Common myeloid progenitor, CD34-positive (primary cell): ENCODE measurements at places on chromosomes 4 and X.

- DNase-seq: no peak
Observed at GRCh38 chrX:150155436-150156035, 207.6 kb upstream of the MAMLD1 start.

GRCh38 chrX:23840674-23841073 lies 57.7 kb downstream of the SAT1 start:
- DNase-seq: no peak

- peak; percentile 71 for DNase-seq
Observed at GRCh38 chr4:55758570-55758969, 61.0 kb upstream of the EXOC1L start.

DNA sequence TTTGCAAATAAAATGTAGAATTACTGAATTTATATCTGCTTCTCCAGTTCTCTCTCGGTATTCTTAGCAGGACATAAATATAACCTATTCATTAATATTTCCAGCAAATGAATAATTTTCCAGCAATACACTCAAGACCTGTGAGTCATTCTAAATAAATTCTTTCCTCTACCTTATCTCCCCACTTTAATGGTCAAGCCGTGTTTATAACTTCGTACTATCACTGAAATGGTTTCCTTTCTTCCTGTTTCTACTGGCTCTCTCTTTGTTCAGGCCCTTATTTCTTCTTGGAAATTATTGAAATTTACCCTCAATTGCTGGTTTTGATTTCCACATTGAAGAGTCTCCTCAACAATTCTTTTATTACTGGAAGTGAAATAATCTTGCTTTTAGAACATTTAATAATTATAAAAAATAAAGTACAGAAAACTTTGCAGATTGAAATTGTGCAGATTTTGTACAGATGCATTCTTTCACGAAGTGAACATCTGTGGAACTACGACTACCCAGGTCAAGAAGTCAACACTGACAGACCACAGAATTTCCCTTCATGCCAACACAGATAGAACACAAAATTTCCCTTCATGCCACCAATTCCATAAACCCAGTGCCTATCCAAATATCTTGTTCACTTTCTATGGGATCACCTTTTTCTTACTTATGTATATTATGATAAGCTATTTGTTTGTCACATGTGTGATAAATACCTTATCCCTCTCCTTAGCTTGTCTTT lies 205.7 kb downstream of the FAT4 start:
- DNase-seq: no peak

DNA sequence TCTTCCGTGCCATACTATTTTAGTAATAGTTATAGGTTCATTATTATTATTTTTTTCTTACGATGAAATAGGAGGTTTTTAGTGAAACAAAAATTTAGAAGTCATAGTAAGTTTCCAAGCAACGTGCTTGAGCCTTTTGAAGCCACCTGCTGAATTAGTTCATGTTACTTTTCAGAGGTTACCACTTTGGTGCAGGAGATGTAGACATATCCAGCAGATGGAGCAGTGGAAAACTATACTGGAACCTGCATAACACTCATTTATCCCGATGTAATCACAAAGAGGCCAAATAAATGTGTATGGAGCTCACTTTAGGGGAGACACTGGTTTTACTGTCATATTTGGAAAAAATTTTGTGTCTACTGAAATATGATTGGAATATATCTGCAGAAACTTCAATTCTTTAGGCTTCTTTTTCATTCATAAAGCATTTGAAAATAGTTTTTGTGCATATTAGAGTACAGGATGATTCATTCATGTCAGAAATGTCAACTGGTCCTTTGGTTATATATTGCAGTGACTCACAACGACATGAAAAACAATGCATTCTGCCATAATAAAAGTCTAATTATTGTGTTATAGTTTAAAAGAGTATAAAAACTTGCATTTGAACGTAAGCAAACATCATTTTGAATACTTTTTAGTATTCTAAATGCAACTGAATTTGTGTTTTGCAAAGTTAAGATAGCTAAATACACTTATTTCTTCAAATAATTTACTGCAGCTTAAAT lies 2182.9 kb upstream of the TENM3 start:
- no peak for DNase-seq

- DNase-seq: no peak
Observed at GRCh38 chrX:99939883-99940232, 470.2 kb downstream of the PCDH19 start.

DNA sequence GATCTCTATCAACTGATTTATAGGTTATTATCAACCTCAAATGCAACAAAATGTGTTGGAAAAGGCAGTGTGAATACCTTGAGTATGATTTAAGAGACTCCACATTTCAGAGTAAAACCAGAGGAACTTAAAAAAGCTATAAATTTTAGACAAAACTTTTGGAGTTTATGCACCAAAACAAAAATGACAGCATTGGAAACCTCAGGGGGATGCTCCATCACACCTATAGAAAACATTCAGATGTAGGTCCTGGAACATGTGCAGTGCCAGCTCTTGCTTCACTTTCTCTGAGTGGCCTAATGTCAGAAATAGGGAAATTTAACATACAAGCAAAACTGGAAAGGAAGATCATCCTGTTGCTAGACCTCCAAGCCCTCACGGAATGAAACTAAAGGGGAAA lies 5.8 kb upstream of the VEGFC start:
- DNase-seq: no peak

- peak; percentile 61 for DNase-seq
Observed at GRCh38 chr4:181528570-181529184, 714.5 kb upstream of the TENM3 start.

- DNase-seq: no peak
Observed at GRCh38 chr4:77147079-77147782, 9.8 kb upstream of the CCNG2 start.

DNA sequence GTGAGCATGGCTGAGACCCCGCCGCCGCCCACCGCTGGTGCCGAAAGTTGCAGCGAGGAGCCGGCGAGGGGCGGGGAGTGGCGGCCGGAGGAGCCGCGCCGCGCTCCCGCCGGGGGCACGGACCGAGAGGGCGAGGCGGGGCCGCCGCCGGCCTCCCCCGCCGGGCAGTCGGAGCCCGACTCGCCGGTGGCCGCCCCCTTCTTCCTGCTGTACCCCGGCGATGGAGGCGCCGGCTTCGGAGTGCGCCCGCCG lies 16.5 kb downstream of the UTP3 start:
- DNase-seq: no peak

- DNase-seq: no peak
Observed at GRCh38 chr4:102791318-102791835, 30.6 kb upstream of the MANBA start.

DNA sequence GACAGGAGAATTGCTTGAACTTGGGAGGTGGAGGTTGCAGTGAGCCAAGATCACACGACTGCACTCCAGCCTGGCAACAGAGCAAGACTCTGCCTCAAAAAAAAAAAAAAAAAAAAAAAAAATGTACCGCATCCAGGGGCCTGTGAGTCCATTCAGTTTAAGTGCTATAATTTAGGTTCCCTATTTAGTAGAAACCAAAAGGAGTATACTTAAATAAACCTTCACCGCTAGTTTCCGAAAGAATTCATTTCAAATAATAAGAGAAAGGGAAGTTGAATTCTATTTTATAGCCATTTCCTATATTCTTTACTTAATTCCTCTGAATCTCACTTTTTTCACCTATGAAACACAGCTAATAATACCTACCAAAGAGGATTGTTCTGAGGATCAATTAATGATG lies 20.8 kb upstream of the LRBA start:
- DNase-seq: no peak

- DNase-seq: peak; percentile 12
Observed at GRCh38 chr4:122508083-122508482, 51.6 kb upstream of the IL2 start.

- no peak for DNase-seq
Observed at GRCh38 chr4:14222377-14223029, 595.0 kb upstream of the BOD1L1 start.

DNA sequence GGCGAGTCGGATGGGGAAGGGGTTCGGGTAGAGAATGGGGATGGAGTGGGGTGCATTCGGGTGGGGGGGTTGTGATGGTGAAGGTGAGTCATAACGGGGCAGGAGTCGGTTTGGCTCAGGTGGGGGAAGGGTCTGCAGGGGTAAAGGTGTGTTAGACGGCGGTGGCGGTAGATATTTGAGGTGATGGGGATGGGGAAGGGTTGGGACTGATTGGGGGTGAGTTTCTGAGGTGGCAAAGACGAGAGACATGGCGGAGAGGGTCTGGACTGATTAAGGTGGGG lies 738 bp downstream of the SYP start:
- DNase-seq: no peak

- peak; percentile 62 for DNase-seq
Observed at GRCh38 chr4:69823481-69824186, 36.3 kb downstream of the SULT1E1 start.

GRCh38 chrX:132017431-132018185 lies 5.5 kb upstream of the STK26 start:
- peak; percentile 70 for DNase-seq

- no peak for DNase-seq
Observed at GRCh38 chr4:53545273-53545672, 46.0 kb downstream of the LNX1 start.

DNA sequence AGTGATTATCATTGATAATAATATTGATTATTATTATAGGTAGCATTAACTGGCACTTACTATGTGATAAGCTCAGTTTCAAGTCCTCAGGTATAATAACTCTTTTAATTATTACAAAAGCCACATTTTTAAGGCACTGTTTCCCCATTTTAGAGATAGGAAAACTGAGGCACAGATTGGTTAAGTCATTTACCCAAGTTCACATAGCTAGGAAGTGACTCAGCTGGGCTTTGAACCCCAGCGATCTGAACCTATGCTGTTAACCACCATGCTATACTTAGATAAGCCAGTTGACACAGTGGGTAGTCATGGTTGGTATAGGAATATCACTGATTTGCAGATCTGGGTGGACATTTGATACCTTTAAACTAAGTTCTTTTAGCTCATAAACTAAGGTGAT lies 110.4 kb downstream of the FRAS1 start:
- DNase-seq: no peak

GRCh38 chr4:6953751-6954380 lies 44.2 kb downstream of the TBC1D14 start:
- DNase-seq: no peak

GRCh38 chr4:103484521-103484920 lies 235.3 kb downstream of the TACR3 start:
- no peak for DNase-seq

GRCh38 chr4:24978291-24979075 lies 52.3 kb downstream of the LGI2 start:
- no peak for DNase-seq

DNA sequence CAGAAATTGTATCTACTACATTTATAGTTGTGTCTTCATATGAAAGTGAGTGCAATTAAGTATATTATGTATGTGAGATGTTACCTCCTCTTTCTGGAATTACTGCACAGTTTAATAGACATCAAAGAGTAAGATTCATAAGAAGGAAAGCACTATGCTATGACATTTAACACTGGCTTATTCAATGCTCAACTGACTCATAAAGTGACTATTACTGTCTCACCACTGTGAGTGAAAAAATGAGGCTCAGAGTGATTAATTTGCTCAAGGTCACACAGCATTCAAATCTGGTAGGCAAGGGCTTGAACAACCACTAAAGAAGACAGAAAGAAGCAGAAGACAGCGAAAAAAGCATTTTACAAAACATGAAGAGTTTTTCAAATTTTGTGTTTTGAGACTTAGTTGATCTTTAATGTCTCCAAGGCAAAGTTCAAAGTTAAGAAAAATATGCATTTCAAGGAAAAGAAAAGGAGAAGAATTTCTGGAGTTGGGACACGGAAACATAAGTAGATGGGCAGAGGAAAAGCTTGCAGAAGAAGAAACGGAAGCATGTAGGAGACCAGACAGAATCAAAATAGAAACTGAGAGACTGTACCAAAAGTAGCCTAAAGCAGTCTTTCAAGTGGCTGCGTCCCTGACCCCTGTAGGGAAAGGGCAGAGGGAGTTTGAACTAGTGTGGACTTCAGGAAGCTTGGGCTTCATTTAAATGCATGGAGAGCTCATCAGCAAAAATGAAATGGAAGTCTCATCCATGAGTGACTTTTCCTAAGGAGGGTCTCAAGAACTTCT lies 66.3 kb downstream of the KCNIP4 start:
- DNase-seq: no peak

DNA sequence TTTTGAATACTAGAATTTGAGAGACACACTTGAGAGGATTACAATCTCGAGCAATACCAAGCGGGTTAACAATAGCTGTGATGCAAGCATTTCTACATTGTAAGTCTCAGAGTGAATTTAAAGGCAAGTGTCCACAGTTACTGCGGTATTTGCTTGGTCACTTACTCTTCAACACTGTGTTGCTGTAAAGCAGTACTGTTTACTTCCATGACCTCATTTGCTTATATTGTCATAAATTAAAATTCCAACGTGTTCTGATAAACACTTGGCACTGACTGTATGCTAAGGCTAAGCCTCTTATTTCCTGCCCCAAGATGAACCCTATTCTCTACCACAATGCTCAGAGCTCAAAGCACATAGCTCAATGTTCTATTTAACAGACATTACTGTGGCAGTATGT lies 11.1 kb downstream of the EXOC1L start:
- no peak for DNase-seq

- no peak for DNase-seq
Observed at GRCh38 chr4:34619531-34620162, 1624.7 kb downstream of the ARAP2 start.

DNA sequence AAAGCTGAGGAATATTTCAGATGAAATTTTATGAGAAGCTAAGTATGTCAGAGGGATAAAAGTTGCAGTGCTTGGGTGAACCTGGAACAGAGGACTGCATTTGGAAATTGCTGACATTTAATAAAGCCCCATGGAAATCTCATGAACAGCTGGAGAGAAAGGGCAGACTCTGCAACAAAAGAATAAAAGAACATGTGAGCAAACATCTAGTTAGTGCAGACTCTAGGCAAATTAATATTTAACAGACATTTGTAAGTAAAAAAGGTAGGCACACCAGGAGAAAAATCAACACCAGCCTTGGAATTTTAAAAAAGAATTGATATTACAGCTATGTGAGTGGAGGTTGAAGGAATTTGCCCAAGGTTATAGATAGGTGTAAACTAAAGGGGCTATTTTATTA lies 114.6 kb upstream of the PUDP start:
- no peak for DNase-seq

DNA sequence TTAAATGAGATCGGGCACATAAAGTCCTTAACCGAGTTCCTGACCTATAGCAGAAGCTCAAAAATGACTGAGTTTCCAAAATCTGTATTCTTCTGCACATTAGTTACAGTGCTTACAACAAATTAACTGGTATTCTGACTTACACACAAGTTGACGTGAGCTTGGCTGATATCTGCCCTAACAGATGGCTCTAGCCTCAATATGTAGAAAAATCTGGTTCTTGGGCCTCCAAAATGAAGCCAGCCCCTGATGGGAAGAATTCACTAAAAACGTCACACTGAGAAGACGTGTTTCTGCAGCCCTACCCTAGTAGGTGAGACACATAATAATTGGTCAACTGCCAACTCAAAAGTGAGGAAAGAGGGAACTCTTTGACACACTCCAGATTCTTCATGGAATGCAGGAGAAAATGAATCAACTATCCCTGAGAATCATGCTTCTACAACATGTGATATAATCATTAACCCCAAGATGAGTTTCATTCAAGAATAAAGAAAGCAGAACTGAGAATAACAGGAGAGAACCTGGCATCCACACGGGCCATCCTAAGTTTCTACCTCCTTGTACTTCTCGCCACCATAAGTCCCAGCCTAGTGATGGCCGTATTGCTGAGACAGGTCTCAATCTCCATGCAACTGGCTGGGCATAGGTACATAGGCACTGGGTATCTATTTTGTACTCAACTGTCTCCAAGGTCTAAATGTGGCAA lies 8.2 kb downstream of the STX18 start:
- no peak for DNase-seq
